ENCODE measurements at places on chromosomes 1 and 21. TPM values are rescaled to one million over a fixed set of nuclear protein-coding genes. Genes with fewer than 3 reads are reported as not detected.

Gene FOXO6
- 1.0 TPM for total RNA-seq

Gene PAQR7
- 13.6 TPM for total RNA-seq

Gene SMYD2
- total RNA-seq: 47.5 TPM

Gene SPAG17
- total RNA-seq: 1.3 TPM

Gene FDPS
- 410 TPM for total RNA-seq

DNA sequence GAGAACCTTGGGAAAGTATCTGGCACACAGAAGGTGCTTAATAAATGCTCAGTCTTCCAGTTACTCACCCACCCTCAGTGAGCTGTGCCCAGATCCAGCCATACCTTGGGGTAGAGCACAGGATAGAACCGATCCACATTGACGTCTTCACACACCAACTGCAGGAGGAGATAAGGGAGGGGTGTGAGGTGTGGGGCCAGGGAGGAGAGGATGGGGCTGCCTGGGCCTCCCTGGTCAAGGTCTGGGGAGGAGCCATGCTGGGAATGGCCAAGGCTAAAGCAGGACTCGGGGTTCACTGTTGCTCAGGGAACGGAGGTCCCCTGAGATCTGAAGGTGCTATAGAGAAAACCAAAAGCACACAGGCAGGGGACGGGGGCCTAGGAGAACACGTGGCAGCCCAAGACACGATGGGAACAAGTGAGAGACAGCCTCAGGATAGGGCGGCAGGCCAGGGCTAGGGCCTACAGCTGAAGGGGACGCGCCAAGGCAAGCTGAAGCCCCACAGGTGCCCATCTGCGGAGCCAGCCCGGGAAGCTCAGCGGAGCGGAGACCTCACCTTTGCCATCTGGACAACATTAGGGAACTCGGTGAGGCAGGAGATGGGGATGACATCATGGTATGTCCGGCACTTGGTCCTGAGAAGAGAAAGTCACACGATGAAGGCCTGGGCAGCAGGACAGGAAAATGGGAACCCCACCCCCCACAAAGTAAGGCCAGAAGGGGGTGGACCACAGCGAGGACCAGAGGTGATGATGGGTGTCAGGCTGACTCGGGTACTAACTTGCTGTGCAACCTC is 55.9 kb downstream of the RAP1GAP start:
- peaks cover 21% of the 10 kb centered on the region for H3K4me1 ChIP-seq
- H3K27ac ChIP-seq: no peak overlapping the region
- DNase-seq: no peak
- H3K36me3 ChIP-seq: peaks cover 24% of the 10 kb centered on the region
- H3K4me3 ChIP-seq: no peak overlapping the region
- H3K27me3 ChIP-seq: no peaks in the 10 kb centered on the region

GRCh38 chr1:29224356-29224837 is 6.3 kb downstream of the MECR start:
- H3K4me3 ChIP-seq: no peak overlapping the region
- no peak for DNase-seq
- peaks cover 25% of the 10 kb centered on the region for H3K36me3 ChIP-seq
- no peak overlapping the region for H3K27ac ChIP-seq

- no peak overlapping the region for H3K27ac ChIP-seq
- H3K27me3 ChIP-seq: no peaks in the 10 kb centered on the region
- DNase-seq: peak; percentile 67
Observed at GRCh38 chr1:68442822-68443556, 6.8 kb downstream of the RPE65 start.

GRCh38 chr1:170674239-170674638 is 10.3 kb downstream of the PRRX1 start:
- no peak overlapping the region for H3K4me3 ChIP-seq
- DNase-seq: no peak
- no peak overlapping the region for H3K27ac ChIP-seq
- no peaks in the 10 kb centered on the region for H3K36me3 ChIP-seq
- H3K4me1 ChIP-seq: no peaks in the 10 kb centered on the region
- H3K27me3 ChIP-seq: no peaks in the 10 kb centered on the region

- peak overlapping the region; percentile 47 for H3K27ac ChIP-seq
- H3K36me3 ChIP-seq: no peaks in the 10 kb centered on the region
- peaks cover 10% of the 10 kb centered on the region for H3K4me1 ChIP-seq
- H3K4me3 ChIP-seq: no peak overlapping the region
- DNase-seq: peak; percentile 86
Observed at GRCh38 chr1:3312898-3313575, 141.4 kb upstream of the ARHGEF16 start.

GRCh38 chr1:53417074-53417511 is 42.1 kb upstream of the DMRTB1 start:
- peaks cover 13% of the 10 kb centered on the region for H3K4me1 ChIP-seq
- no peak for DNase-seq
- H3K4me3 ChIP-seq: no peak overlapping the region
- no peak overlapping the region for H3K27ac ChIP-seq
- no peaks in the 10 kb centered on the region for H3K36me3 ChIP-seq

DNA sequence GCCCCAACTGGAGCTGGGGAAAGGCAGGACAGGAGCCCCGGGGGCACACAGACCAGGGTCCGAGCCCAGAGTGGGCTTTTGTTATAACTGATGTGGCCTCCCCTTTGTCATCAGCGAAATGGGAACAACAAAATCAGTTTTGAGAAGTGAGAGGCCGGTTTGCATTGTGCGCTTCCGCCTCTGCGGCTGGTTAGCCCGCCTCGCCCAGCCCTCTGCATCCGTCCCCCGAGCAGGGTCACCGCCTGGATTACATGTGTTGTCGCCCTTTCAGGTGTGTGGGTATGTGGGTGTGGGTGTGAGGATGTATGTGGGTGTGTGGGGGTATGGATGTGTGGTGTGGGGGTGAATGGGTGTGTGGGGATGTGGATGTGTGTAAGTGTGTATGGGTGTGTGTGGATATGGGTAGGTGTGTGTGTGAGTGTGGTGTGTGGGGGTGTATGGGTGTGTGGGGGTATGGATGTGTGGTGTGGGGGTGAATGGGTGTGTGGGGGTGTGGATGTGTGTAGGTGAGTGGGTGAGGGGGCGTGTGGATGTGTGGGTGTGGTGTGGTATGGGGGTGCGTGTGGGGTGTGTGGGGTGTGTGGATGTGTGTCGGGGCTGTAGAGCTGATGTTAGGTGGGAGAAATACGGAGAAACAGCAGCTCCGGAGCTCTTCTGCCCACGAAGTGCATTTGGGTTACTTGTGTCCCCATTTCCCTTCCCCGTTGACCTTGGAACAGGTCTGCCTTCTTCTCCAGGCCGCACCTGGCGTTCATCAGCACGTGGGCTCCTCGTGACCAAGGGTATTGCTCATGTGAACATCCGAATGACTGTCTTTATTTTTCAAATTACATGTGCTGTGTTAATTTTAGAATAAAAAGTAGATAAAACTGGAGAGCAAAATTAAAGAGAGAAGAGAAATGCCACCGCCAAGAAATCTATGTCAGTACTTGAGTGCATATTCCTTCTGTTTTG is 67.6 kb downstream of the FHAD1 start:
- H3K27me3 ChIP-seq: no peaks in the 10 kb centered on the region
- no peak overlapping the region for H3K4me3 ChIP-seq
- no peaks in the 10 kb centered on the region for H3K36me3 ChIP-seq
- no peak for DNase-seq

GRCh38 chr1:20031836-20032235 is 38.2 kb upstream of the PLA2G5 start:
- H3K36me3 ChIP-seq: no peaks in the 10 kb centered on the region
- H3K27me3 ChIP-seq: peaks cover 5% of the 10 kb centered on the region
- no peaks in the 10 kb centered on the region for H3K4me1 ChIP-seq
- DNase-seq: no peak
- no peak overlapping the region for H3K4me3 ChIP-seq

DNA sequence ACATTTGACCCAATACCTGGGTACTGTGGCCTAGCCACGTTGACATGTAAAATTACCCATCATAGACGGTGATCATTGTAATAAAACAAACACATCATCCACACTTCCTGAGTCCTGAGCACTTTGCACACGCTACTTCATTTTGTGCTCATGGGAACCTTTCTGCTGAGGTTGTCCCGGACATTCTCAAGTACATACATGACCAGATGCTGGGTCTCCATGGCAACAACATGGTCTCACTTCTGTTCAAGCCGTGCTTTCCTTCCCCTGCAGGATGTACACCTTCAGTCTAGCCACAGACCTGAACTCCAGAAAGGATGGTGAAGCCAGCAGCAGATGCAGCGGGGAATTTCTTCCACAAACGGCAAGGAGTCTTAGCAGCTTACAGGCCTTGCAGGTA is 22.7 kb downstream of the UBASH3A start:
- H3K4me1 ChIP-seq: no peaks in the 10 kb centered on the region
- no peak overlapping the region for H3K4me3 ChIP-seq
- no peaks in the 10 kb centered on the region for H3K36me3 ChIP-seq
- H3K27me3 ChIP-seq: peaks cover 17% of the 10 kb centered on the region

- no peak overlapping the region for H3K4me3 ChIP-seq
- no peaks in the 10 kb centered on the region for H3K4me1 ChIP-seq
- peaks cover 14% of the 10 kb centered on the region for H3K27me3 ChIP-seq
- H3K27ac ChIP-seq: no peak overlapping the region
Observed at GRCh38 chr1:22915231-22915630, 57.4 kb downstream of the LACTBL1 start.

DNA sequence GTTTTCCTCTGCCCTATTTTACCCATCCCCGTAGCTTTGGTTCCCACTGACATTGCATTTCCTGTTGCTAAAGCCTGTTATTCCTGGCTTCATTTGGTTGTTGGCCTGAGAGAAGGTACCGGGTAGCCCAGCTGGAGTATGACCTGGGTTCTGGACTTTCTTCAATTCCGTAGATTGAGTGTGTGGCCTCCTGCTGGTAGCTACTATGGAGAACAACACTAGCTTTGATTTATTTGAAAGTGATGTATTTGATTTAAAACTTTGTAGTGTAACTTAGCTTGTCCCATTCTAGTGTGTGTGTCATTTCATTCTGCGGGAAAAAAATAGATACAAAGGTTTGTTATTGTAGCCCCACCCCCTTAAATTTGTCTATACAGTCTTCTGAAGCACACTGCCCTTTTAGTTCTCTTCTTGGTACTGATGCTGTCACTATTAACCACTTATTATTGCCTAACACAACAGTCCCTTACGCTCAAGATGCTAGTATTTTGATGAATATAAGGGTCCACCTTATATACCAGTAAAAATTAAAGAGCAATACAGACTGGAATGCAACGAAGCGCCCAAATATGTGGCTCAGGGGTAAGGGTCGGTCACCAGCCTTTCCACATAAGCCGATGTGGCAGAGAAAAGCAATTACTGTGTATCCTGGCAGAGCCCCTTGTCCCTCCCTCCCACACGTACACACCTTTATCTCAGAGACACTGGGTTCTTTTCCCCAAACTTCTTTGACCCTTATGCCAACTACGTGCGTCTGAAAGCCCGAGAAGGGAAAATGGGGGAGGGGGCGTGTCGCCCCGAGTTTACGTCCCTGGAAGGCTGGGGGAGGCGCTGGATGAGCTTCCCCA is 643 bp upstream of the MOV10 start:
- peak overlapping the region; percentile 90 for H3K4me3 ChIP-seq
- H3K27ac ChIP-seq: peak overlapping the region; percentile 94
- H3K4me1 ChIP-seq: peaks cover 23% of the 10 kb centered on the region
- H3K36me3 ChIP-seq: peaks cover 50% of the 10 kb centered on the region

- peak overlapping the region; percentile 96 for H3K4me3 ChIP-seq
- H3K27ac ChIP-seq: peak overlapping the region; percentile 86
- H3K27me3 ChIP-seq: no peaks in the 10 kb centered on the region
- H3K4me1 ChIP-seq: peaks cover 24% of the 10 kb centered on the region
Observed at GRCh38 chr1:243849421-243850201, 432 bp downstream of the AKT3 start.

DNA sequence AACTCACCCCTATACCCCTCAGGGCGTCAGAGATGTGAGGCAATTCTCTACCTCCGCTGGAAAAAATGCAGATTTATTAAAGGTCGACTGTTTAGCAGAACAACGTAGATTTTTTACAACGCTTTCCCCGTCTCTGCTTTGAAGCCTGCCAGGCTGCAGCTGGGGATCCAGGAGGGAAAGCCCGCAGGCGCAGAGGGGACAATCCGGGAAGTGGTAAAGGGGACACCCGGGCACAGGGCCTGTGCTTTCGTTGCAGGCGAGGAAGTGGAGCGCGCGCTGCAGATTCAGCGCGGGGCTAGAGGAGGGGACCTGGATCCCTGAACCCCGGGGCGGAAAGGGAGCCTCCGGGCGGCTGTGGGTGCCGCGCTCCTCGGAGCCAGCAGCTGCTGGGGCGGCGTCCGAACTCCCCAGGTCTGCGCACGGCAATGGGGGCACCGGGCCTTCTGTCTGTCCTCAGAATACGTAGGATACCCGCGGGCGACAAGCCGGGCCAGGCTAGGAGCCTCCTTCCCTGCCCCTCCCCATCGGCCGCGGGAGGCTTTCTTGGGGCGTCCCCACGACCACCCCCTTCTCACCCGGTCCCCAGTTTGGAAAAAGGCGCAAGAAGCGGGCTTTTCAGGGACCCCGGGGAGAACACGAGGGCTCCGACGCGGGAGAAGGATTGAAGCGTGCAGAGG is 5.5 kb downstream of the SIM2 start:
- peaks cover 30% of the 10 kb centered on the region for H3K36me3 ChIP-seq
- H3K27ac ChIP-seq: no peak overlapping the region
- no peaks in the 10 kb centered on the region for H3K27me3 ChIP-seq

DNA sequence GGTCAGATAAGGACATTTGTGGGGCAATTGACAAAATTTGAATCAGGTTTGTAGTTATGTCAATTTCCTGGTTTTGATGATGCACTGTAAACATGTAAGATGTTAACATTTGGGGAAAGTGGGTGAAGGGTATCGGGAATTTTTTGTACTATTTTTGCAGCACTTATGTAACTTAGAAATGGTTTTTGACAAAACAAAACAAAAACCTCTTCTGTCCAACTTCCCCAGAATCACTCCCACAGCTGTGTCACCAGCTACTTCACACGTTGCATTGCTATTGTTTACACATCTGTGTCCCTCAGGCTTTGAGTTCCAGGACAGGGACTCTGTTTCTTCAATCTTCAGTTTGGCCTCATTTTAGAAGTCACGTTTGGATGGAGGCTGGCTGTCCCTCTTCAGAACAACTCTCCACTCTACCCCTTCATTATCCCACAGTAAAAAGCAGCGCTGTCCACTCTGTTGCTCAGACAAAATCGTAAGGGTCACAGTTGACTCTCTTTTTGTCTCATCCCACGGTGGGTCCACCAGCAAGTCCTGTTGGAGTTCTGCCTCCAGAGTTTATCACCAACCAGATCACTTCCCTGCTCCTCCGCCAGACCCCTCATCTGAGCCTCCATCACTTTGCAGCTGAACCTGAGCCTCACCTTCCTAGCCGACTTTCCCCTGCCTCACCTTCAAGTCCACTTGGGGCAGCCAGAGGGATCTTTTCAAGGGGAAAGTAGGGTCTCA is 63.2 kb downstream of the NENF start:
- no peak overlapping the region for H3K4me3 ChIP-seq
- H3K4me1 ChIP-seq: peaks cover 19% of the 10 kb centered on the region
- no peak for DNase-seq
- peak overlapping the region; percentile 19 for H3K27ac ChIP-seq
- H3K36me3 ChIP-seq: peaks cover 6% of the 10 kb centered on the region

DNA sequence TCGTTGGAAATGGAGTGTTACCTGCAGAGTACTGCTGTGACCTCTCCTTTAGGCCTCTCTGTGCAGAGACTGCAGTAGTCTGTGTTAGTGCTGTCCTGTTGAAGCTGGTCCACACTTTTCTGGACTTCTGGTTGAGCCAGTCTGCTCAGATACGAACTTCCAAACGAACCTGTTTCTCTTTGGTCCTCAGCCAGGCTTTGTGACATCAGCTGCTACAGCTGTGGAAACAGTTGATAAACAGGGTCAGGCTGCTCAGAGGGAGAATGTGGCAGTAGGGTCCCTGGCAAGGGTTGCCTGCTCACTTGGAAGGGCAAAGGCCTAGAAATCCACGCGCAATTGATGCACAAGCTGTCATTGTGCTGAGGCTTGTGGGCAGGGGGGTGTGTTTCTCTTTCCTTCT is 98.8 kb downstream of the NOS1AP start:
- peaks cover 16% of the 10 kb centered on the region for H3K4me1 ChIP-seq
- H3K4me3 ChIP-seq: no peak overlapping the region
- H3K36me3 ChIP-seq: no peaks in the 10 kb centered on the region

GRCh38 chr1:150065184-150065871 is 2.2 kb upstream of the VPS45 start:
- no peaks in the 10 kb centered on the region for H3K27me3 ChIP-seq
- peak overlapping the region; percentile 12 for H3K4me3 ChIP-seq
- H3K36me3 ChIP-seq: peaks cover 37% of the 10 kb centered on the region
- H3K27ac ChIP-seq: no peak overlapping the region

All from Calu3 (cell line).